ENCODE measurements at places on chromosomes 16 and 17.

- no peak for DNase-seq
Measured at GRCh38 chr17:65121916-65122806, 15.0 kb upstream of the RGS9 start.

- no peak for DNase-seq
Measured at GRCh38 chr17:7769854-7770253, 52.3 kb downstream of the DNAH2 start.

DNA sequence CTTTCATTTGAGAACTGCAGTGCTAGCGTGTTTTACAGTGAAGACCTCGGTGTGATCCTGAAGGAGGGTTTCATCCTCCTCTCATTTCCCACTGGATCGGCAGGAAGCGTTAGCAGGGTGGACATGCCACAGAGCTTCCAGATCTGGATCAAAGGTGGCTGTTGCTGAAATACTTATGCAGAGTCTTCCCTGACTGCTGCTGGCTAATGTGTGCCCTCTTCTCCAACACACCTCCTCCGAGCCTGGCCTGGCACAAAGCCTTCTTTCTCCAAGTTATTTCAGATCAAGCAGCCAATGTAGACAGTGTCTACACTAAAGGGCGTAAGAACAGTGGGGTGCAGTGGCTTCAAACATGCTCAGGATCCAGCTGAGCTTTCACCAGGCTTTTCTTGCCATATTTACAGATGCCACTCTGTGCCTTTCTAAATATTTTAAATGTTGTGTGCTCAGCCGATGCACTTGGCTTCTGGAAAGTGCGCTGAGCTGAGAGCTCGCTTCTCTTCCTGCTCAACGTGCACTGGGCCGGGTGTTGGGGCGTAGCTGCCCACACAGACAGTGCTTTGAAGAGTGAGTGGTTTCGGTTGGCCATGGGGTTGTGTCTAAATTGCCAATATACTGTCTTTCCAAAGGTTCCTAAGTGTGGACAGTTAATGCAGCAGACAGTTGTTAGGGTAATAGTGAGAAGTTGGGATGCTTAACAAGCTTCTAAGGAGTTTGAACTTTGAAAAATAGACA lies 2.1 kb downstream of the ZNF750 start:
- no peak for DNase-seq

- no peak for DNase-seq
Measured at GRCh38 chr17:77314601-77315000, 173.8 kb downstream of the SEC14L1 start.

GRCh38 chr16:74888232-74888862 lies 96.6 kb downstream of the WDR59 start:
- no peak for DNase-seq

GRCh38 chr17:50189550-50190292 lies 11.7 kb downstream of the COL1A1 start:
- no peak for DNase-seq

GRCh38 chr17:68853036-68853435 lies 102.2 kb downstream of the ABCA8 start:
- DNase-seq, result no peak

- DNase-seq, result peak; percentile 61
Measured at GRCh38 chr16:57045694-57046381, 46.5 kb upstream of the CPNE2 start.

GRCh38 chr16:27226476-27226875 lies 23.1 kb downstream of the KDM8 start:
- no peak for DNase-seq

- DNase-seq, result no peak
Measured at GRCh38 chr16:89308391-89309333, 91.2 kb downstream of the ZNF778 start.

- DNase-seq, result no peak
Measured at GRCh38 chr17:47207143-47208067, 1.7 kb upstream of the MYL4 start.

DNA sequence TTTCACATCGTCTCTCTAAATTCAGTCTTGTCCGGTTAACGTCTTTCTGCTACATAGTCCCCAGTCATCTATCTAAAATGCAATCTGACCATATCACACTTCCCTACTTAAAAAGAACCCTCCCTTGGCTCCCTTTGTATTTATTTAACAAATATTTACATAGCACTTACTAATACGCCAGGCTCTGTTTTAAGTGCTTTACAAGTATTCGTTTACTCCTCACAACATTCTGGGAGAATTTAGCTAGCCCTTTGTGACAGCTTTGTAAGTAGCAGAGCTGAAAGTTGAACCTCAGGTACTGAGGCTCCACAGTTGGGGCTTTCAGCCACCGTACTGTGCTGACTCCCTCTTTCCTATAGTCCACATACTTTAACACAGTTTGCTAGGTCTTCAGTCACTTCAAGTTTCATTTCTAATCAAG lies 9.2 kb downstream of the PAFAH1B1 start:
- DNase-seq, result no peak

- no peak for DNase-seq
Measured at GRCh38 chr16:78628461-78629045, 529.1 kb downstream of the WWOX start.

GRCh38 chr16:963913-964312 lies 6.9 kb downstream of the LMF1 start:
- no peak for DNase-seq

- DNase-seq, result no peak
Measured at GRCh38 chr17:17382971-17383370, 79.8 kb downstream of the NT5M start.

DNA sequence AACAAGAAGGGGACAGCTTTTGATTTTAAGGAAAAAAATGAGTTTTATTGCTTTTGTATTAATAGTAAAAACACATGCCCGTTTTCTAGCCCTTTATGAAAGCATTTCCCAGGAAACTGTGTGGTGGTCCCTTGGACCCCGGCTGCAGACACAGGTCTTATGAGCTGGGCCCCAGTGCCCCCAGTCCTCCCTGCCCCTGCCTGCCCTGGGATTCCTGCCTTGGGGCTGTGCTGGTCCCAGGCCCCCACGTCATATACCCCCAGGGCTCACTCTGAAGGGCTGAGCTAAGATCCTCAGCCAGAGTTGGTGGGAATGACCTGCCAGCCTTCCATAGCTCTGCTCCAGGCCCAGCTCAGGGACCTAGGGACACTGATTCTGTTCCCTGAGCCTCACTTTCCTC lies 30.8 kb downstream of the GINS2 start:
- no peak for DNase-seq

DNA sequence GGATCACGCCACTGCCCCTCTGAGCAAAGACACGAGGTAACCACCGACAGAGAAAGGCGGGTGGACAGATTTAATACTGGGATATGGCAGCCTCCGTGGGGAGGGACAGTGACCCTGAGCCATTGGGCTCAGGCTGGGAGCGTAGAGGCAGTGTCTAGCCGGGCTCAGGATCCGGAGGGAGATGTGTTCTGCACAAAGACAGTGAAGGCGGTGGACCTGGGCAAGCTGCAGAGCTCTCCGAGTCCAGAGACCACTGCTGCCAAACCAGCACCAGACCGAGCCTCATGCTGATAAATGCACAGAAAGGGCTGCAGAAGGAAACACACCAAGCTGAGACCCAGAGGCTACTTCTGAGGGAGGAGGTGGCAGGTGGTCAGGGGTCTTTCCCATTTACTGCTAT lies 26.5 kb upstream of the MTSS2 start:
- DNase-seq, result no peak

GRCh38 chr17:73956595-73957465 lies 246.6 kb upstream of the RPL38 start:
- peak; percentile 35 for DNase-seq

DNA sequence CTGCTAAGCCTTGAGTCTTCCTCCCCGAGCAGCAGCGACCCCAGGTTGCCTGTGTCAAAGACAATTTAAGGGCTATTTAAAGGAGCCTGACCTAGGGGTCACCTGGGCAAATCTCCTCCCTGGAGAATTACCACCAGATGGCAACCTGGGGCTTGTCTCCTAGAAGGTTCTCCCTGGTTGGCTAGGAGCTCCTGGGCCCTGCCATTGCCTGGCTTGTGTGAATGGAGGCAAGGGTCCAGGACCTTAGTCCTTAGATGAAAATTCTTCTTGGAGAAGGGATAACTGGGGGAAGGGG lies 51.3 kb upstream of the TAC4 start:
- no peak for DNase-seq

- no peak for DNase-seq
Measured at GRCh38 chr17:75473246-75473645, 16.8 kb downstream of the TMEM94 start.

DNA sequence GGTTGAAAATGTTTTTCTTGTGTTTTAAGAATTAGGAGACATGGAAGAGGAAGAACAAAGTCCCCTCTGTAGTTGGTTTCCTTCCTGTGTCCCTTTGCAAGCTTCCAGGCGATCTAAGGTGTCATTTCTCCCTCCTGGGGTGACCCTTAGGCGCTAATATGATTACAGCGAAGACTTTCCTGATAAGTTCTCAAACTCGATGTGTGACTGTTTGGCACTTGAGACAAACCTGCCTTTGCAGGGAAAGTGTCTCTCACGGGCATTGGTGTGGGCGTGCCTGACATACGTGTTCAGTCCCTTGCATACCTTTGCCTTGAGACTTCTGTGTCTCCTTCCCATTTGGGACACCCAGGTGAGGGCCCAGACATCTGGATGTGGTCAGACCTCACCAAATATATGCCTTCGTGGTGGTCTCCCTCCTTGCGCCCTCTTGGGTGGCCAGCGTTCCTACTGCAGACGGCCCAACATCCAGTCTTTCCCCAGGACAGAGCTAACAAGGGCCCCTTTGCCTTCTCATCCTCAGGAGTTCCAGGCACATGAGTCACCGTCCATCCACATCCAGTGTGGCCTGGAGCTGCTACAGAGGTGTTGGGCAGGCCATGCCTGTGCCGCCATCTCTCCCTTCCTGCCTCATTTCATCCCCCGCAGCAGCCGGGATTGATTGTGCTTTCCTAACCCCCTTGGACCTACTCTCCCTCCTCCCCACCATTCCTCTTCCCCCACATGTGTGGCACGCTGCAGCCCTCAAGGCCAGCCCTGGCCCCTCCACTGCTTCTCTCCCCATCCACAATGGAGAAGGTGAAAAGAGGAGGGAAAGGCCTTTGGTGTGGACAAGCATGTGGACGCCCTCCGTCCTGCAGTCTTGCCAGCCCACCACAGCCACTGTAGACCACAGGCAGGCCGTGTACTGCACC lies 3.1 kb upstream of the JPT2 start:
- no peak for DNase-seq

DNA sequence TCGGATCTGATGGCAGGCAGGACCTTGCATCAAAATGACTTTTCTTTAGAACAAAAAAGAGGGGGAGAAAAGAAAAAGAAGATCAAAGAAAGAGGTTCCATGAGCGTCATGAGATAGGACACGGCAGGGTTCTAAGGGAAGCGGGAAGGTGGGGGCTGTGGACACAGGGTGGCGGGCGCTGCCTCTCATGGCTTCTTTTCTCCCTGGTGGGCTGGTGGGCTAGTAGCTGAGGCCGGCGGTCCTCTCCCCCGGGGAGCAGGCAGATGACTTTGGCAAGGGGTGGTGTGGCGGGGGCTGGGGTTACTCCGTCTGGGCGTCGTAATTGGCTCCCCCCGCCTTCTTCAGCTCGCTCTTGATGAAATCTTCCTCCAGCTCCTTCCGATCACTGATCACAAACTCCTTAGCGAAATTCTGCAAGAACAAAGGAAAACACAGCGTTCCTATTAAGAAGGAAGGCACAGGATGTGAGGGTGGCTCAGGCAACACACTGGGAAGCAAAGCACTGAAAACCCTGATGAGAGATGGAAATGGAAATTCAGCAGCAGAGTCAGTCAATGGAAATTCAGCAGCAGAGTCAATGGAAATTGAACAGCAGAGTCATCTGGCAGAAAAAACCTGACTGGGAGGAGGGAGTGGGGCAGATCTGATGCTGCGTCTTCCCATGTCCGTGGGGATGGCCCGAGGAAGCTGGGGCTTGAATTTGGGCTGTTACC lies 51.2 kb downstream of the COTL1 start:
- no peak for DNase-seq

DNA sequence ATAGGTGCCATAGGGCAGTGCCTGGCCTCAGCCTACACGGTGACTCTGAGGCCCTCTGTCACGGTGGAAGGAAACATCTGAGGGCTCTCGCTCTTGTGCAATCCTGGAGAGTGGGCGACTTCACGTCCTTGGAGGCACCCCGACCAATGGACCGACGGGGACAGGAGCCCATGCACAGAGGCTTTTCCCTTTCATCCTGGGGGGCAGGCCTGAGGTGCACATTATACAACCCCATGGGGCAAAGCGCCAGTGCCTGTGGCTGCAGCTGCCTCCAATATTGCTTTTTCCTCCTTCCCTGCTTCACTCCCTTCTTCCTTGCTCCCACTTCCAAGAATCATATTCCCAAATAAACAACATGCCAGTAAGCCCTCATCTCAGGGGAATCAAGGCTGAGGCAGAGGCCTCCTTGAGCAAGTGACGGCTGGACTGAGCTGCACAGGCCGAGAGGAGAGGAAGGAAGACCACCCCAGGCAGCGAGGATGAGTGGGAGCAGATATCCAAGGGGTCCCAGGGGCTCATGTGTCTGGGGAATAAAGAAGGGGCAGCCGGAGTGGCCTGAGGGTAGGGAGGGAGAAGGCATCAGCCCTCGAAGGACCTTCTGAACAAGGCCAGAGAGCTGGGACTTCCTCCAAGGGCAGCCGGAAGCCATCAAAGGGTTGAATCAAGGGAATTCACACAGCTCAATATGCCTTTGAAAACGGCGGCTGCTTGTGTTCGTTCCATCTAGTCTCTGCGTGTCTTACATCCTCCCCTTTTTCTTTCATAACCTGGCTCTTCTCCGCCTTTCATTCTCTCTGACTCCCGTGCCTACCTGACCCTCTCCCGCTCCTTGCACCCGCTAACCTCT lies 42.6 kb upstream of the RPL38 start:
- no peak for DNase-seq

GRCh38 chr17:28661635-28662526 lies at the start of the genes SDF2 and SUPT6H:
TSS of gene SDF2 (minus strand) at chr17:28661906. CDS start at chr17:28661876, 30 bp downstream.
TSS of gene SUPT6H (plus strand) at chr17:28662205. CDS start at chr17:28673402, 11,197 bp downstream.
- peak; percentile 96 for DNase-seq

- no peak for DNase-seq
Measured at GRCh38 chr16:10408824-10409381, 23.0 kb downstream of the ATF7IP2 start.

- DNase-seq, result no peak
Measured at GRCh38 chr16:57616241-57616640, 12.2 kb upstream of the ADGRG1 start.

- DNase-seq, result peak; percentile 69
Measured at GRCh38 chr17:30970831-30971567, at the start of gene RNF135. TSS of gene RNF135 (plus strand) at chr17:30971039. CDS start at chr17:30971074, 35 bp downstream.
